GM23338 (cell line): ENCODE measurements at places on chromosomes 13 and 19.

DNA sequence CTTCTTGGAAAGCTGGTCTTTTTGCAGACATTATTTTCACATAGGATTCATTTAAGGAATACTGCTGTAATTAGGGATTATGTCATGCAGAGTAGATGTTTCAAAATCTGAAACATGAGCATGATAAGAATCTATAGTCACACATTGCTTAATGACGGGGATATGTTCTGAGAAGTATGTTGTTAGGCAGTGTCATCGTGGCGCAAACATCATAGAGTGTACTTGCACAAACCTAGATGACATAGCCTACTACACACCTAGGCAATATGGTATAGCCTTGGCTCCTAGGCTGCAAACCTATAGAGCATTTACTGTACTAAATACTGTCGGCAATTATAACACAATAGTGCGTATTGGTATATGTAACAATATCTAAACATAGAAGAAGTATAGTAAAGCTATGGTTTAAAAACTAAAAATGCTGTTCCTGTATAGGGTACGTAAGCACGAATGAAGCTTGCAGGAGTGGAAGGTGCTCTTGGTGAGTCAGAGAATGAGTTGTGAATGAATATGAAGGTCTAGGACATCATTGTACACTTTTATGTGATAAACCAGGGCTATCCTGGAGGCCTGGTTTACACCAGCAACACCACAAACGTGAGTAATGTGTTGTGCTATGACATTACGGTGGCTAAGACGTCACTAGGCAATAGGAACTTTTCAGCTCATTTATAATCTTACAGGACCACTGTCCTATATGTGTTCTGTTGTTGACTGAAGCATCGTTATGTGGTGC, 283.1 kb downstream of the MTUS2 start:
- DNase-seq, result no peak

DNA sequence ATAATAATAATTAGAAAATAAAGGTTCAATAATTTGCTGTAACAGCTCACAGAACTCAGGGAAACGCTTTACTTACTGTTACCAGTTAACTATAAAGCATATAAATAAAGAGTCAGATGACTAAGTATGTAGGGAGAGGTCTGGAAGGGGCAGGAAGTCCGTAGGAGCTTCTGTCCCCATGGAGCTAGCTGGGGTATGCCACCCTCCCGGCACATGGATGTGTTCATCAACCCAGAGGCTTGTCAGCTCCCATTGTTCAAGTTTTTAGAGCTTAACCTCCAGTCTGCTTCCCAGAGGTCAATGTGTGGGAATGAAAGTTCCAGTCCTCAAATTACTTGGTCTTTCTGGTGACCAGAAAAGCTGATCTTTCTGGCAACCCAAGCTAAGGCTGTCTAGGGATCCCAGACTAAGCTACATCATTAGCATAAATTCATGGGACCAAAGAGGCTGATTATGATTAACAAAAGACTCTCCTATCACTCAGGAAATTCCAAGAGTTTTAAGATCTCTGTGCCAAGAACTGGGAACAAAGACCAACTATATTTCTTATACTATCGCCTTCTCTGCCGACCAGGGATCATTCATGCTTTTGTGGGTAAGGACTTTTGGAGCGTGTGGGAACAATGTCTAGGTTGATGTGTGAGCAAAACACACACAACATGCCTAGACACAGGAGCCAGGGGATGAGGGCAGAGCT, 31.7 kb upstream of the ZNF507 start:
- DNase-seq, result no peak

GRCh38 chr13:27834095-27834494, 41.8 kb downstream of the GSX1 start:
- no peak for DNase-seq

DNA sequence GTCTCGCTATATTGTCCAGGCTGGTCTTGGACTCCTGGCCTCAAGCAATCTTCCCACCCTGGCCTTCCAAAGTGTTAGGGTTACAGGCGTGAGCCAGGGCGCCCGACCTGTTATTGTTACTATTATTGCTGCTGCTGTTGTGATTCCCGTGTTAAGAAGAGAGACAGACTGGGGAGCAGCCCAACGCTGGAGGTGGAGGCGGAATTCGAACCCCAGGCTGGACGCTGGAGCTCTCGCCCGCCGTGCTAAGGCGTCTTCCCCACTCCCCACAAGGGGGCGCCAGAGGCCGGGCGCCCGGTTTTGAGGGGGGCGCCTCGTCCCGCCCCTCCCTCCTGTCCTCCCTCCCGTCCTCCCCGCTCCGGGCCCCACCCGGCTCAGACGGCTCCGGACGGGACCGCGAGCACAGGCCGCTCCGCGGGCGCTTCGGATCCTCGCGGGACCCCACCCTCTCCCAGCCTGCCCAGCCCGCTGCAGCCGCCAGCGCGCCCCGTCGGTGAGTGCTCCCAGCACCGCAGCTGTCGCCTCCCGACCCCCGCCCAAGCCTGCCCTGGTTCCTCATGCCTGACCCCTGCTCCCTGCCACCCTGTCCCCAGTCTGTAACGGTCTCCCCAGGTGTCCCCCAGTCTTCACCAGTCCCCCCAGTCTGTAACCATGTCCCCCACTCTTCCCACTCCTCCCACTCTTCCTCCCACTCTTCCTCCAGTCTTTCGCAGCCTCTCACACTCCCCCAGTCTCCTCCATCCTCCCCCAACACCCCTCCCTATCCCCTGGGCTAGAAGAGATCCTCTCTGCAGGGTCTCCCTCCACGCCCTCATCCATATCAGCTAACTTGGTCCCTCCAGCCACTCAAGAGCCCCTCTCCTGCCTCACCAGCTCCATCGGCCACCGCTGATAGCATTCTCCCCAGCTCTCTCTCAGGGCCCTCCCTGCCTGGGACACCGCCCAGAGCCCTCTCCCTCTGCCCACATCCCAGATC, at the start of gene EHD2:
Gene EHD2, plus strand, starts transcription at position 377 of the 976 bp plus-strand sequence. CDS start 3,191 bp downstream, outside the sequence.
- peak; percentile 78 for DNase-seq
